ENCODE measurements at places on chromosomes 5 and 9.

- no peak for DNase-seq
These were observed 432 bp downstream of the HSPA9 start for GRCh38 chr5:138574744-138575193.

GRCh38 chr5:180069589-180070247 lies 1.8 kb downstream of the RNF130 start:
- no peak for DNase-seq

DNA sequence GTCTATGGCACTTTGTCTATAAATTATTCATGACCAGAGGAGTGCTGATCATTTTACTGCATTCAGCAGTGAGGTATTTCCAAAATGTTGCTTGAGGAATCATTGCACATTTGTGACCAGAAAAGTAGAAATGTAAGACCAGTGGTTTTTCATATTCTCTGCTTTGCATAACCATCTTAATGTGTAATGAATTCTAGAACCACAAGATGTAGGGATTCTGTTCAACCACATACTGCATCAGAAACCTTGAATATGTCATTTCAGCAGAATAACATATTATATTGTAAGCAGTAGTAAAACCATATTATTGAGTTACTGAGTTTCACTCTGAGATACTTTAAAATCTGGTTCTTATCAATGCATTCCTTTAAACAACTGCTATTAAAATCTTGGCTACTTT lies 1243.4 kb downstream of the MAT2B start:
- DNase-seq, result no peak

DNA sequence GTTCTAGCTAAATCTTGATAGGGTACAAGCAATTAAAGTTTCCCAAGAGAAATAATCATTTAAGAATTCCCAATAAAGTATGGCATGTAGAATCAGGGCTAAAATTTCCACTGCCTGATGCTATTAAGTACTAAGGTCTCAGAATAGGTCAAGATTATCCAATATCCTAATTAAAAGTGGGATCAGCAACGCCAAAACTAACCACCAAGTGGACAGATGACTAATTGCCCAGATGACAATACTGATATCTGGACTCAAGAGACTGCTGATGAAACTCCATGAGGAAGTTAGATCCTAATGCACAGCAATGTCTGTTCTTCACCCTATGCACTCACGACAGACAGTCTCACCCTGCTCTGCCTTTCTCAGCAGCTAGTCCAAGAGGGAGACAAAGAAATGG lies 14.3 kb downstream of the DEPDC1B start:
- DNase-seq, result no peak

- DNase-seq, result no peak
These were observed 20.4 kb upstream of the UBAP1 start for GRCh38 chr9:34158362-34158869.

DNA sequence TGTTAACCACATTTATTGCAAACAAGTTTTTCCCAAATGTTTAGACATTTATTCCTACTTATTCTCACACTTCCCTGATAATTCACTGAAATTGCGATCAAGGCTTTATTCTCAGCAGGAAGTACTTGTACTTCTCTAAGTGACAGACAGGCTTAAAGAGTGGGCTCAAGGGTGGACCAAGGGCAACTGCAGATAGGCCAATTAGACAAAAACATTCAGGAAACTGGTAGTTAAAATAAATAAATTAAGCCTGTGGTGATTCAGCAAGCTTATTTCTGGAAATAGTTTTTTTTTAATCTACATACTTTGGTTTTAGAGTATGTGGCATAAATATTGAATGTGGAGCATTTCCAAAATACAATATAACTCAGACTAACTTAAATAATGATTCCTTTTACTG lies 136.1 kb downstream of the UGCG start:
- DNase-seq, result no peak

- no peak for DNase-seq
These were observed 136.4 kb upstream of the FBXL7 start for GRCh38 chr5:15363601-15364000.

GRCh38 chr5:136703706-136704105 lies 338.4 kb upstream of the TRPC7 start:
- no peak for DNase-seq

DNA sequence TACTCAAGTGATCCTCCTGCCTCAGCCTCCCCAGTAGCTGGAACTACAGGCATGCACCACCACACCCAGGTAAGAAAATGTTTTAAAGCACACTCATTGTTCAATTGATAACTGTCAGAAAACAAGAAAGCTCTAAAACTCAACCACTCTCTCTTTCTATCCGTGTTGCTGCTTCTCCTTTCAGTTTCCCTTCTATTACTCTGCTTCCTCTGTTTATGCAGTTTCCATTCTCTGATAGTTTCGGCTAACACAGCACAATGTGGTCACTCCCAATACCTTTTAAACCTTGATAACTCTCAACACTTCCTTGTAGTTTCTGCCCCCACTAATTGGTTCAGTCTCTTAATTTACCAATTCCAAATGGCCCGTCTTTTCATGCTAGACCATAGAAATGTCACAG lies 59.2 kb upstream of the NR4A3 start:
- DNase-seq, result no peak

DNA sequence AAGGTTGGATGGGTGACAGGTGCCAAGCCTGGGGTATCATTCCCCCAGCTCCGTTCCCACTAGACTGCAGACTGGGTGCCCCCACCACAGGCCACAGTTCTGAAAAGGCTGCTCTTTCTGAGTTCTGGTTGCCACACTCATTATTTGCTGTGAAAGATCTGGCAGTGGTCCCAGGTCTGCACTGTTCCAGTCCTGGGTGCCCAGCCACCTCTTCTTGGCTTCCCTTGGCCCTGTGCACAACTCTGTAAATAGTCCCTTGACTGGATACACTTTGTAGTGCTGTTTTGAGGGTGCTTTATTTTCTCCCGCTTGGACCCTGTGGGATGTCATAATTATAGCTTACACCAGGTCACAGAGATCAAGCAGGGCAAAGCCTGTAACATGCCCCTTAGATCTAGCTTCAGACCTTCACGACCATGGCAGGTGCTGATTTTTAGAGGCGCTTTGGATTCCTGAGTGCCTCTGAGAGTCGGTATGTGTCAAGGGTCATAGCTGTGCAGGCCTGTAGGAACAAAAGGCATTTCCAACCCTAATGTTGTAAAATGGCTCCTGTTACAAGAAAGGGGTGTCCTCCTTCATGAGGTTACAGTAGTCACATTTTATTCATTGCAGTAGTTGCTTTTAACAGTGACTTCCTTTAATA lies 344.9 kb downstream of the ICE1 start:
- no peak for DNase-seq

GRCh38 chr5:99089822-99090549 lies 161.2 kb upstream of the CHD1 start:
- DNase-seq, result no peak

DNA sequence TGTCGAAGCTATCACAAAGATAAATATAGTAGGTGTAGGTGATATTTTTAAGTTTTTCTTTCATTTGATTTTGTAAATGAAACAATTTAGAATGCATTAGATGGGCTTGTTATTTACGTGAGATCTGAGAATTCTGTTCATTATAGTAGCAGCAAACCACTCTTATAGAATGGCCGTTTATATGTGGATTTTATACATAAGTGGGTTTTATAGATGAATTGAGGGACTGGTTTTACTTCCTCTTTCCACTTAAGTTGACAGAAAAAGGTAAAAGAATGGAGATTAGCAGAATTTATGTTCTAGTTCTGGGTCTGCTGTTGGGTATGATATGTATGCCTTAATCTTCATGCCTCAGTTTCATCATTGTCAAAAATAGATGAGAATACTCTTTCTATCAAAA lies 5.6 kb downstream of the RMI1 start:
- DNase-seq, result no peak

- no peak for DNase-seq
These were observed 43.7 kb downstream of the STK10 start for GRCh38 chr5:172144291-172144815.

DNA sequence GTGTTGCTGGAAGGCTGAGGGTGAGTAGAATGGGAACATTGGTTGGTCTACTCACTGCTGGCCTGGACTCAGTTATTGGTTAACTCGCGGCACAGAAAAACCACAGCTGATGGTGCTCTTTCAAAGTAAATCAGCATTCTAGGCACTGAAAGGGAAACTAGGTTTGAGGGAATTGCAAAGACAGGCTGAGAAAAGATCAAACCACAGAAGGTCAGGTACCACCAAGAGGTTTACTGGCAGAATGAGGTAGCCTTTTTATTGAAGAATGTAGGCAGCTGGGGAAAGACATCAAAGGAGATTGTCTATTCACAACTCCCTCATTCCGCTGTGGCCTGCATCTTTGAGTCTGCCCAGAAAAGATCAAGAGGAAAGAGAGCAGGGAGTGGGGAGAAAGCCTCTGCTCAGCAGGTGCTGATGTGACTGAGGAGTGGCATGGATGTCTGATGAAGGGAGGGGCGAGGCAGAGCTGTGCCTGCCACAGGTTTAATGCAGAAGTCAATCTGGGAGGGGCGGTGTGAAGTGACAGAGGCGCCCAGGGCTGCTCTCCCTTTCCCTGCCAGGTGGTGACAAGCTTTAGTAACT lies 255.5 kb downstream of the MAN2A1 start:
- DNase-seq, result no peak

DNA sequence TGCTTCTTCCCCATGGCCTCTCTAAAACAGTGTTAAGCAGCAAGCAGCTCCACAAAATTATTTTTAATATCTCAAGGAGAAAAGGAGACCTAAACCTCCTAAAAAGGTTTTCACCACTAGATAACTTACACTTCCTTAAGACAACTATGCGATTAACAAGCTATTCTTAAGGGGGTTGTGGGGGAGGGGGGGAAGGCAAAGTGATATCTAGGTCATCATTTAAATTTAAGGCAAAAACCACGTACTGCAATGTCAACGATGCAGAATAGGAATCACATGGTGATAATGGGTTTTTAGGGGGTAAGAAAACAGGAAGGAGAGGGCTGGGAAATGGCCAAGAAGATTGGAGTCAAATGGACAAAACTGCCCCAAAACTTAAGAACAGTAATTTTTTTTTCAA lies 32.6 kb downstream of the CSNK1A1 start:
- DNase-seq, result no peak

- DNase-seq, result no peak
These were observed 3.3 kb upstream of the OCLN start for GRCh38 chr5:69489246-69489645.

DNA sequence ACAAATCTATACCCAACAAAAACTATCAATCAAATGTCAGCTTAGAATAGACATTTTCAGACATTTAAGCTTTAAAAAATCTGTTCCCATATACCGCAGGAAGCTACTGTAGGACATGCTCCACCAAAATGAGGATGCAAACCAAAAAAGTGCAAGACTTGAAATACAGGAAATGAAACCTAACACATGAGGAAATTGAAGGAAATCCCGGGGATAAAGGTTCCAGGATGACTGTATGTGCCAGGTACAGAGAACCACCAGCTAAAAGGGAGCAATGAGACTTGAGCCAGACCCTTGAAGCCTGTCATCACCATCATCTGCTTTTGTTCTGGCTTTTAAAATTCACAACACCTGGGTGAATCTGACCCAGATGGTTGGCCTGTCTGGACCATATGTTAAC lies 21.4 kb downstream of the DIAPH1 start:
- DNase-seq, result no peak

DNA sequence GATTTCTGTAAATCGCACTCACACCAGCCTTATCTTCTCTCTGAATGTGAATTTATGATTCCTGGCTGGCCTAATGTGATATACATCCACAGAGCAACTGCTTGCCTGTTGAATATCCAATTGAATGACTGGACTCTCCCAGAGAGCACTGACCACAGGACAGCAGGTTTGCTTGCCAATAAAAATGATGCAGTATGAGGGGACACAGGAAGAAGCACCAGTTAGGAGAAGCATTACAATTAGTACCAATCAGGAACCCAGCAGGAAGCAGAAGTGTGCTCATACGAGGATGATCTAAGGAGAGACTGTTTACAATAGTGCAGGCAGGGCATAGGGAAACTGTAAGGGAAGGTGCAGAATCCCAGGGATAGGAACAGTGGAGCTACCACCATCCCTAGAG lies 127.2 kb upstream of the ZNF366 start:
- DNase-seq, result no peak

GRCh38 chr5:54484219-54484894 lies 28.9 kb downstream of the HSPB3 start:
- DNase-seq, result no peak

DNA sequence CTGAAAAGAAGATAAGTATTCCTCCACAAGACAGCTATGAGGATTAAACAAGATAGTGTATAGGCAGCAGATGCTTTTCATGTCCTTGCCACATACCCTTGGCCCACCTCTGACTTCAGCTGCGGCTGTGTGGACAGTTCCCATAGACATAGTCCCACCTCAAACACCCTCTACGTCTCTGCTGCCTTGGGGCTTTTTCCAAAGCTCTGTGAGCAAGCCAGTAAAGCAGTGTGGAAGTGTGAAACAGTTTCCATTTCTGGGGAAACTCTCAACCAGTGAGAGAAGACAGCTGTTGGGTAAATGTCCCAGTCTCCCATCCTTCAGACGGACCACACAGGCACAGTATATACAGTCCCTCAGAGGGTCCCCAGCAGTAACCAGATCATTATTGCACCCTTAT lies 125.5 kb downstream of the CDK5RAP2 start:
- no peak for DNase-seq

DNA sequence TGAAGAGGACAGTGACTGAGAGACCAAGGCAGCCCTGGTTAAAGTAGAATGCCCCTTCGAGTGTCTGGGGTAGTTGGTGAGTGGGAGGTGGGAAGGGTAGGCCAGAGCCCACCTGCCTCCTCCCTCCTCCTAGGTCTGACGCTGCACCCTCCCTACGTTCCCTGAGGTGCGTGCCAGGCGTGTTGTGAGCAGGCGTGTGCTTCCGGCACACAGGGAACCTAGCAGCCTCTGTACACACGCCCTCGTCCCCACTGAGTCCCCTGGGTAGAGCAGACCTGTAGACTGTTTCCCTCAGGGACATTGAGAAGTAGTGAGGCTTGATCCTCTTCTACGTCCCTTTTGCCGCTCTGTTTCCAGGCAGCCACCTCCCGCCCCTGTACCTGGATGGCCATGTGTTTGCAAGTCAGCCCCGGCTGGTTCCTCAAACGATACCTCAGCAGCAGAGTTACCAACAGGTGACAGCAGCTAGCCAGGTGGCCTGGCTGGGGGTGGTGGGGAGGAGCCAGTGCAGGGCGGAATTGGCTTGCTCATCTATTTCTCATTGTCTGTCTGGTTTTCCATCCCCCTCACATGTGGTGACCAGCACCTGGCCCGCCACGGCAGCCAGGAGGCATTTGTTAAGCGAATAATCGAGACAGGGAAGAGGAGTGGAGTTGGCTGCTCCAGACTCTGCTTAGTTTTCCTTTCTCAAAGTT lies 16.8 kb upstream of the POMT1 start:
- DNase-seq, result no peak

- DNase-seq, result no peak
These were observed 28.7 kb upstream of the C5orf46 start for GRCh38 chr5:147935032-147935431.

DNA sequence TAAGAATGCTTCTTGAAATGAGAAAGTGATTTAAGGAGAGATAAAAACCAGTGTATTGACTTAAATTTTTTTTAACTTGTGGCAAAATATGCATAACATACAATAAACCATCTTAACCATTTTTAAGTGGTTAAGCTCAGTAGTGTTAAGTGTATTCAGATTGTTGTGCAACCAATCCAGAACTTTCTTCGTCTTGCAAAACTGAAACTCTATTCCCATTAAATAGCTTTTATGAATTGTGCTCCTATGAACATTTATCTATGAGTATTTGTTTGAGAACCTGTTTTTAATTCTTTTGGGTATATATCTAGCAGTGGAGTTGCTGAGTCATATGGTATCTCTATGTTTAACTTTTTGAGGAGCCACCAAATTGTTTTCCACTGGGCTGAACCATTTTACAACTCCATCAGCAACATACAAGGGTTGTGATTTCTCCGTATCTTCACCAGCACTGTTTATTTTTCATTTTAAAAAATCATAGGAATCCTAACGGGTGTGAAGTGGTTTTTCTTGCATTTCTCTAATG lies 76.6 kb upstream of the ACTBL2 start:
- no peak for DNase-seq
